ENCODE measurements at places on chromosomes 11 and 22.
A peak's percentile ranks its signal among the peaks of the same experiment; 100 is the strongest.

DNA sequence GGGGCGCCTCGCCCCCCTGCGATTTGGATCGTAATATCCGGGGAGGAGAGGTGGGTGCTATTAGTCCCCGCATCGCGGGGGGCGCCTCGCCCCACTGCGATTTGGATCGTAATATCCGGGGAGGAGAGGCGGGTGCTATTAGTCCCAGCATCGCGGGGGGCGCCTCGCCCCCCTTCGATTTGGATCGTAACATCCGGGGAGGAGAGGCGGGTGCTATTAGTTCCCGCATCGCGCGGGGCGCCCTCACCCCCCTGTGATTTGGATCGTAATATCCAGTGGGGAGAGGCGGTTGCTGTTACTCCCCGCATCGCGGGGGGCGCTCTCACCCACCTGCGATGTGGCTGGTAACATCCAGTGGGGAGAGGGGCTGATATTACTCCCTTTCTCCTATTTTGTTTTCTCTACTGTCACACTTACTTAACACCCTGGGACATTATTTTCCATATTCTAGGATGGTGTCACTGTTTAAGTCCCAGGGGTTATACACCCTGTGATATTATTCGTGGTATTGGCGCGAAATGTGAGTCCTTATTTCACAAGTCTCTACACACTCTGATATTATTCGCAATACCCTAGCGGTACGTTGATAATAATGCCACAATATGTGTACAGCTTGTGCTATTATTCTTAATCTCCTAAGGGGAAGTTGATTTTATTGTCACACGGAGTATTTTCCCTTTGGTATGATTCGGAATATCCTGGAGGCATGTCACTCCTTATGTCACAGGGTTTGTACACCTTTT, 57.8 kb upstream of the ALDH3B2 start:
- ATAC-seq, result peak; percentile 35

GRCh38 chr11:74086242-74086884, 77.5 kb upstream of the UCP3 start:
- ATAC-seq, result peak; percentile 66

- ATAC-seq, result no peak
Observed at GRCh38 chr11:121714351-121714750, 261.6 kb upstream of the SORL1-AS1 start.

DNA sequence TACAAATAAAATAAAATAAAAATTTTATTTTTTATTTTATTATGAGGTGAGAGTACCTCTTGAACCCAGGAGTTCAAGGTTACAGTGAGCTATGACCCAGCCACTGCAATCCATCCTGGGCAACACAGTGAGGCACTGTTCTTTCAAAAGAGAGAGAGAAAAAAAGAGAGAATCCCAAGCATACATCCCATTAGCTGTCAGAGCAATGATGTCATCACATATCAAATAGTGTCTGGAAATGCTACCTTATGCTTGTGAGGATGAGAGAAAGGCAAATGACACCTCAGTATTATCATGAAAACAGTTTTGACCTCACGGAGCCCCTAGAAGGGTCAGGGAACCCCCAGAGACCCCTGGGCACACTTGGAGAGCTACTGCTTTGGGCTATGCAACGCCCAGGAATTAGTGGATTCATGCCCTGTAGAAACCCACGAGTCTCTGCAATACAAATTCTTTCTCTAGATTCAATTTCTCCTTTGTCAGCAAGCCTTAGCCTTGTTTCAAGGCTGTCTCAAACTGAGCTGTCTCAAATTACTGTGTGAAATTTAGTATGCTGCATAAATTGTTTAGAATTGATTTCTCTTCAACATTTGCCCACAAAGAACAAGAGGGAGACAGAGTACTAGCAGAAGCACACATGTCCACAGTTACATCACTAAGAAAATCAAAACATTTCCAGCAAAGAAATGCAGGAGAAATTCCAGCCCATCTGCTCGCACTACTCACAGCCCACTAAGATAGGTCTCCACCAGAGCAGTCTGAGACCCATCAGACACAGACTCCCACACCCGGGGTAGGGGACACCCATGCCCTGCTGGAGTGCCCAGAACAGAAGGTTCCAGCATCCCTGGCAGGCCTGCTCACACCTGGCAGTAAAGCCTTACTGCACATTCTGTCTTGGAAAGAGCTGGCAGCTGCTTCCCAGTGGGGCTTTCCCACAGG, 18.1 kb downstream of the DGCR2 start:
- no peak for ATAC-seq

- no peak for ATAC-seq
Observed at GRCh38 chr11:117287668-117288067, 3.5 kb upstream of the BACE1-AS start.
